Stimulated activated CD4-positive, alpha-beta T cell treated with anti-CD3 and anti-CD28 coated beads, Interleukin-15, amount 100 ng/mL, for 24 hours (primary cell): ENCODE measurements at places on chromosomes 5 and 9.

- DNase-seq = no peak
Observed at GRCh38 chr9:85547599-85547998, 194.2 kb downstream of the AGTPBP1 start.

GRCh38 chr5:146620031-146620668 is 104.2 kb upstream of the GPR151 start:
- no peak for DNase-seq

- DNase-seq = peak; percentile 37
Observed at GRCh38 chr9:37302277-37302676, 120.2 kb upstream of the GRHPR start.

GRCh38 chr9:112439171-112439570 is 47.5 kb upstream of the KIAA1958 start:
- no peak for DNase-seq

DNA sequence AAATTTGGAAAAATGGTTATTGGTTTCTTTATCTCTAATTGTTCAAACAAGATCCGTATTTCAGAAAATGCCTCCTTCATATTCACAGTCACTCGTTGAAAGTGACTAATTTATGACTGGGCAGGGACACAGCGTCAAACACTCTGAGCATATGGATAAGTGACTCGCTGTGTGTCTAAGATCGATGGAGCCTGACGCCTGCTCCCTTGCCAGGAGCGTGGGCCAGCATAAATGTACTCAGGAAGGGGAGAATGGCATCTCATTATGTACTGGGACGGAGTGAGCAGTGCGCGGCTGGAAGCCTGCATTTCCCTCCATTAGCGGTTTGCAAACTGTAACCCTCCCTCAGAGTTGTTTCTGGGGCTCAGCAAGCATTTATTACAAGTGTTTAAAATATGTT is 79.8 kb upstream of the CAST start:
- no peak for DNase-seq
